ENCODE measurements at places on chromosomes 16 and 17.
A peak's percentile ranks its signal among the peaks of the same experiment; 100 is the strongest.

- DNase-seq: no peak
These were observed 7.7 kb downstream of the IGSF6 start for GRCh38 chr16:21644674-21645073.

DNA sequence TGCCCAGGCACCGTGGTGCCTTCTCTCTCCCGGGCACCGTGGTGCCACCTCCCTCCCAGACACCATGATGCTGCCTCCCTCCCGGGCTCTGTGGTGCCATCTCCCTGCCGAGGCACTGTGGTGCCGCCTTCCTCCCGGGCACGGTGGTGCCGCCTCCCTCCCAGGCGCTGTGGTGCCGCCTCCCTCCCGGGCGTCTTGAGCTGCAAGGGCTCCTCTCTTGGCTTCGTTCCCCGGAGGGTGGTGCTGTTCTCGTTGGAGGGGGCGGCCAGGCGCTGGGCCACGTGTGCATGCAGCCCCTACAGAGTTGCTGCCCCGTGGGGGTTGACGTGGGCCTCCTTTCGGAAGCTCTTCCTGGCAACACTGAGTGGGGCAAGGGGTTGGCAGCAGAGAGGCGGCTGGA, 8.2 kb downstream of the CENPX start:
- no peak for DNase-seq

GRCh38 chr16:12009462-12009861, 32.9 kb downstream of the SNX29 start:
- DNase-seq: no peak

- DNase-seq: peak; percentile 41
These were observed 6.2 kb upstream of the SLC16A13 start for GRCh38 chr17:7029659-7030058.

DNA sequence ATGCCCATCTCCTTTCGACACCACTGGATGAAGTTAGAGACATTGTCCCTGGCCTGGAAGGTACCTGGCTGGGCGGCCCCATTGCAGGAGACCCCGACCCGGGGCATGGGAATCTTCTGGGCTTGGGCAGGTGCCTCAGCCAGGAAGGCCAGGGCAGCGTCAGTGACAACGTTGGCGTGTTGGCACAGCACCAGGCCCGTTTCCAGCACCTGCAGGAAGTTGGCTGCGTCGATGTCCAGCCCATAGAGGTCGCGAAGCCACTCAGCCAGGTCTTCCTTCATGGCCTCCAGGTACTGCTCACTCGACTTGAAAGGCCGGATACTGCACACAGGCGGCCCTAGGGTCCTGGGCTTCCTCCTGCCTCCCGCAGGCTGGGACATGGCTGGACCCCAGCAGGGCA, 568 bp downstream of the GAS2L2 start:
- DNase-seq: no peak

- DNase-seq: no peak
These were observed 4.9 kb downstream of the MYO15B start for GRCh38 chr17:75592348-75593020.

DNA sequence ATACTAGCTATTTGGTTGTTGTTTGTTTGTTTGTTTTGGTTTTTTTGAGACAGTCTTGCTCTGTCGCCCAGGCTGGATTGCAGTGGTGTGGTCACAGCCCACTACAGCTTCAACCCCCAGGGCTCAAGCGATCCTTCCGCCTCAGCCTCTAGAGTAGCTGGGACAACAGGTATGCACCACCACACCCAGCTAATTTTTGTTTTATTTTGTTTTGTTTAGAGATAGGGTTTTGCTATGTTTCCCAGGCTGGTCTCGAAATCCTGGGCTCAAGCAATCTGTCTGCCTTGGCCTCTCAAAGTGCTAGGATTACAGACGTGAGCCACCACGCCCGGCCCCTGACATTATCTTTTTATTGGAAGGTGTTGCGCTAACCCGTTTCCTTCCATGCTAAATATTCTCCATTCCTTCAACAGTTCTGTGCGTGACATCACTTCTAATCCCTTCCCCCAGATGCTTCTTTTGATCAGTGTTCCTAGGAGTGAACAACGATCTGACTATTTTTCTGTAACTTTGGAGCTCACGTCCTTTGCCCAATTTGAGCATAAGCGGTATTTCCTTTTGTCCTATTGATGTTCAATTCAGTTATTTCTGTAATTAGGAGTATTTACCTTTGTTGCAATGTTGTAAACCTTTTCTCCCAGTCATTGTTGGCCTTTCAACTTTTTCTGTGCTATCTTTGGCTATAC, 30.2 kb upstream of the EMP2 start:
- no peak for DNase-seq

DNA sequence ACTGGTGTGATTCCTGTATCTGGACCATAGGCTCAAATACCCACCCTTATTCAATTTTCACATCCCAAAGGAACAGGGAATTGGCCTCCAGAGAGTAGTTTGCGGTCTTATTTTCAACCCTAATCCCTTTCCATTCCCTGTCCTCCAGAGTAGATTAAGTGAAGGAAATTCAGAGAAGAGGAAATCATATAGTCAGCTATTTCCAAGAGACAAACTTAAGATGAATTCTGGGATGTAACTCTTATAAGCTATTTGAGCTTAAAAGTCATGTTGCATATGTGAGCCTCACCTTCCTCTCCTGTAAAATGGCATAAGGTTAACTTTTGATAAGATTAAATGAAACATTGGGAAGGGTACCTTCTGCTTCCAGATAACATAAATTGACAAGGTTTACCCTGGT, 37.4 kb upstream of the ADAMTS18 start:
- DNase-seq: no peak

DNA sequence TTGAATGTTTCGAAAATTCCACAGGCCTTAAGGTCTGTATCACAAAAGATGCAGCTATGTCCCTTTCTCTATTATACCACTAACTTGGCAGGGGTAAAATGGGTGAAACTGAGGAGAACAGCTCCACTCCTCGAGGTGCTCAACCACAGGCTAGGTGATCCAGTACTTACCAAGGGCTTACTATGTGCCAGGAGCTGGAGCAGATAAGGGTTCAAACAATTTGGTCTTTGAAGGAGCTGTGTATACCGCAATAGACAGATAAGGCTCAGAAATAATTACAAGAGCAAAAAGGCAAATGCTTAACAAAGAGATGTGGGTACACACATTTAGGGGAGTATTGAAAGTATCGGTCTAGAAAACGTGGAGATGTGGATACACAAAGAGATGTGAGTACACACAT, 1.5 kb downstream of the XPO6 start:
- no peak for DNase-seq

DNA sequence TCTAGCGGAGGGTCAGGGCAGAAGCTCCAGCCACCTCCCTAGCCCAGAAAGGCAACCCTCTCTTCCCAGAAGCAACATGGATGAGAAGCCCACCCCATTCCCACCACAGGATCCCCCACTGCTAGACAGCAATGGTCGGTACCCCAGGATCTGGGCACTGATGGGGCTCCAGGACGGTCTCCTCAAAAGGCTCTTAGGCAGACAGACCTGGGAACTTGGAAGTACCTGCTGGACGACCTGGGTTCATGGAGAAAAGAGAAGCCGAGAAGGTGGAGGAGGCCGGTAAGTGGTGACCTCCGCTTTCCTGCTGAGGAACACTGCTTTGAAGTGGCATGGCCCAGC, 96.6 kb downstream of the TBC1D16 start:
- DNase-seq: no peak

DNA sequence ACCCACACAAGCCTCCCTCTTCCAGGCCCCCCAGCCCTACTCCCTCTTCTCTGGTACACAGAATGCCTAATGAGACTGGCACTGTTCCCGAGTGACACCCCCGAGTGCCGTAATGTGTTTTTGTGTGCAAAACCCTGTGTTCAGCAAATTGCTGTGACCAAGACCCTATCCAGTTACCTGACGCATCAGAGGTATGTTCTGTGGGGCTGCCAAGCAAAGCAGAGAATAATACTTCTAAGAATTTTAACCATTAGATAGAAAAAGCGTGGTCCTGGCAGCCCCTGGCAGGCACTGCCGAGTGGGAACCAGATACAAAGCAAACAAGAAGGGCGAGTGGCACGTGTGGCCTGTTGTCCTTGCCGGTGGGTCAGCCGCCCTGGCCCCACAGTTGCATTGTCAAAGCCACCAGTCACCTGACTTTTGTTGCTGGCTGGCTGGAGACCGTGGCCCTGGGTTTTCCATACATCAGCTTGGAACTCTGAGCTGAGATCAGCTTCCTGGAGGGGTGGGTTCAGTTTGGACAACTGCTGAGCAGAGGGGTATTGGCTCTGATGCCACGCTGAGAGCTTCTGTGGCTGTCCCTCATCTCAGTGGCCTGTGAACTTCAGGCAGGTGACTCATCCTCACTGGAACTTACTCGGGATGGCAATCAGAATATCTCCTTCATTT, 69.1 kb upstream of the BRD7 start:
- DNase-seq: no peak
